ENCODE measurements at places on chromosomes 12 and 14.

DNA sequence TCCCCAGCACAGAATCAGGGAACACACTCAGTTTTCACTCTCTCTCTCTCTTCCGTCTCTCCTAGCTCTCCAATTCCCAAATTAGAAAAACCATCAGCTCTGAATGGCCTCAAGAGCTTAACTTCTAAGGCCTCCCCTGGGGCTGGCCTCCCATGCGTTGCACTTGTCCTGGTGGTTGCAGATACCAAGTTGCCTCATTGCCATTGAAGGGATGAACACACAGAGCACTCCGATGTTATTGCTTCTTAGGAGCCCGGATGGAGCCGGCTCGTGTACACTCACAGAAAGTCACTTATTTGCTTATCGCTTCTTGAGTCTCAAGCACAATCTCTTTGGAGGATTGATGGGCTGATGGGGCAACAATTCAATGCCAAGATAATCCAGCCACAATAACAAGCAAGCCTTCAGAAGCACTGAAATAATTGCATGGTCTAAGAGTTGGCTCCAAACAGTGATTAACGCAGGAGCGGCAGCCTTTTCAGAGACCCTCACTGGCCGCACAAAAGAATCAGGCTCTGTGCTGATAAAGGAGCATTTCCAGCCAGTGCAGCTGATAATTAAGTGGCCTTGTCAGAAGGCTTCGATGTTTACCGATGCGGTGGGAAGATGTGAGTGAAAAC is 175.8 kb upstream of the TMEM132C start:
- DNase-seq: no peak

DNA sequence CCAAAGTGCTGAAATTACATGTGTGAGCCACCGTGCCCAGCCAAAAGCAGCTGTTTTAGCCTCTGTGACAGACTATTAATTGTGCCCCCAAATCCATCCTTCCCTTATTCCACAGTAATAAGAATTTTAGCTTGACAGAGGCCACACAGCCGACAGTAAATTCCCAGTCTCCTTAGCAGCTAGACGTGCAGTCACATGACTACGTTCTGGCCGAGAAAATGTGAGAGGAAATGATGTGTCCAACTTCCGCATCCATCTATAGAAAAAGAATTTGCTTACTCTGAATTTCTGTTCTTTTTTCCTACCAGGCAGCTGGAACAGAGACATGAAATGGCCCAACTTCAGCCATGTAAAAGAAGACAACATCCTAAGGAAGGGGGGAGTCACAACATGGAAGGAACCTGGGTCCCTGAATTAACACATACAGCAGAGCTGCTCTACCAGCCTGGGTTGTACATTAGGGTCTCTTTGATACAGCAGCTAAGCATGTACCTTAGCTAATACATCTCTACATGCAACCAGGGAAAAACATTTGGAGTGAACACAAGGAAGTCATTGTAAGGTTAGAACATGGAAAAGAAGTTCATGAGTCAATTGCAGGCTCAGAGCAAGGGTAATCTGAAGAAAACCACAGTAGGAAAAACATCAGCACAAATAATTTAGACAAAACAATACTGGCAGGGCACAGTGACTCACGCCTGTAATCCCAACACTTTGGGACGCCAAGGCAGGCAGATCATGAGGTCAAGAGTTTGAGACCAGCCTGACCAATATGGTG is 35.5 kb downstream of the CIT start:
- DNase-seq: no peak

- DNase-seq: no peak
These were observed 16.9 kb downstream of the WSB2 start for GRCh38 chr12:118044075-118044474.

DNA sequence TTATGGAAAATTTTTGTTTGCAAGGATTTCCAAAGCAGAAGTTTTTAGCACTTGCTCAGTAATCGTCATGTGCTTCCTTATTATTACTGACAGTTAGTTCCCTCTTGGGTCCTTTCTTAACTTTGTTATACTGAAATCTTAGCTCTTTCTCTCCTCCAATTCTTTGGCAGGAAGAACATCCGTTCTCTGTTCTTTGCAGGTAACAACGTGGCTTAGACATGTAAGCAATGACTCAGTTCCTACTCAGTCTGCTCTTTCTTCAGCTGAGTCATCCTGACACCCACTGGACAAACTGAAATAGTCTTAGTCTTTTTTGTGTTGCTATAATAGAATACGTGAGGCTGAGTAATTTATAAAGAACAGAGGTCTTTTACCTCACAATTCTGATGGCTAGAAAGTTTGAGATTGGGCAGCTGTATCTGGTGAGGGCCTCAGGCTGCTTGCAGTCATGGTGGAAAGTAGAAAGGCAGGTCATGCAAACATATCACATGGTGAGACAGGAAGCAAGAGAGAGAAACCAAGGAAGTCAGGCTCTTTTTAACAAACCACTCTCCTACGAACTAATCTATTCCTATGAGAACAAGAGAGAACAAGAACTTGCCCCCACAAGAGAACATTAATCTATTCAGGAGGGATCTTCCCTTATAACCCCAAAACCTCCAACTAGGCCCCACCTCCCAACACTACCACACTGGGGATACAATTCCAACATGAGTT is 49.2 kb downstream of the TESPA1 start:
- DNase-seq: peak; percentile 71

DNA sequence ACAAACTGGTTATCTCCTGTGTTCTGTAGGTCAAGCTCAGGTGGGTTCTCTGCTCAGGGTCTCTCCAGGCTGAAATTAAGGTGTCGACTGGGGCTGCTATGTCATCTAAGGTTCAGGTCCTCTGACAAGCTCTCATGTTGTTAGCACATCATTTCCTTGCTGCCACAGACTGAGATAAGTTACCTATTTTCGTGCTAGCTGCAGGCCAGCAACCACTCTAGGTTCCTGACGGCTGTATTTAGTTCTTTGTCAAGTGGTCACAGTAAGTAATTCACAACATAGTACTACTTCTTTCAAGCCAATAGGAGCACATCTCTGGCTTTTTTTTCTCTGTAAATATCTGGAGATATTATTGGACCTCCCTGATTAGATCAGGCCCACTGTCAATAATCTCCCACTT is 169.3 kb upstream of the CAND1 start:
- DNase-seq: no peak

DNA sequence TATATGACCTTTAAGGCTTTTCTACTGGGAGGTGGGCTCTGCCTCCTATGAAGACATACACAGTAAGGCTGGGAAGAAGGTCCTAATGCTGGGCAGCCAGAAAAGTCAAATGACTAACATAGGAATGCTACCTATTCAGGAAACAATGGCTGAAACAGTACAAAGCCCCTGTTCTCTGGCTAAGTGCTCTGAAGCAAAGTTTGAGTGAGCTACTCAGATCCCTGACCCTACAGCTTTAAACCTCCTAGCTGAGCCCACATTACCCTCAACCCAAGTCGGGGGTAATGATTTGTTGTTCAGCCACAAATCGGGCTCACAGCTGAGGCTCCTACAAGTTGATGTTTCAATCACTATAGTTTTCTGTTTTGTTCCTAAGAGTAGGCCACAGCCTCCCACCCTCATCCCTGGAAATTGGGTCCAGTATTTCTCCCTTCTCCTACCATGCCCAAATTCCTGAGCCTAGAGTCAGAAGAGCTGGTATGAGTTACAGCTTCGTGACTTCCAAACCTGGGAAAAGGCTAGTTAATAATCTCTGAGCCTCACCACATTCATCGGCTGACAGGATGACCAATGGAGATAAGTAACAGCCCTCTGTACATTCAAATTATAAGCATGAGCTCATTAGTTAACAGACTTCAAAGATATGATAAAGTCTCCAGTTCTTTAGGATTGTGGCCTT is 46.5 kb downstream of the BTBD7 start:
- no peak for DNase-seq

GRCh38 chr12:47237751-47238211 is 158.0 kb upstream of the AMIGO2 start:
- DNase-seq: no peak

GRCh38 chr12:124289634-124290600 is 5.0 kb upstream of the RFLNA start:
- no peak for DNase-seq

DNA sequence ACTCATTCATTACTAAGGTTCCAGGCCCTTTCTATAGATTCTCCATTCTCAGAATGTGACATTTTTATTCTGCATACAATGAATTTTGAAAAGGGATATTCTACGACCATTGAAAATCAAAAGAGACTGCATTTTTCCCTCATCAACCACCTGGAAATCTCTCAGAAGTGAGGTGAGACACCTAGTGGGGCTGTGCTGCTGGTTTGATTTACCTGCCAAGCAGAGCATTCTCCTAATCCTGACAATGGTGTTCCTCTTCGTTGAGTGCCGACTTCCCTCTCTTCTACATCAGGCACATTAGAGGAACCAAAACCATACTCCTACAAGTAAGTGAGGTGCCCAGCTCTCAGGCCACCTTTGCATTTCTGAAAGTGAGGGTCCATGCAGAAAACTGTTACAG is 14.9 kb downstream of the CKB start:
- DNase-seq: no peak

GRCh38 chr12:75786070-75786469 is 245.5 kb downstream of the PHLDA1 start:
- no peak for DNase-seq

DNA sequence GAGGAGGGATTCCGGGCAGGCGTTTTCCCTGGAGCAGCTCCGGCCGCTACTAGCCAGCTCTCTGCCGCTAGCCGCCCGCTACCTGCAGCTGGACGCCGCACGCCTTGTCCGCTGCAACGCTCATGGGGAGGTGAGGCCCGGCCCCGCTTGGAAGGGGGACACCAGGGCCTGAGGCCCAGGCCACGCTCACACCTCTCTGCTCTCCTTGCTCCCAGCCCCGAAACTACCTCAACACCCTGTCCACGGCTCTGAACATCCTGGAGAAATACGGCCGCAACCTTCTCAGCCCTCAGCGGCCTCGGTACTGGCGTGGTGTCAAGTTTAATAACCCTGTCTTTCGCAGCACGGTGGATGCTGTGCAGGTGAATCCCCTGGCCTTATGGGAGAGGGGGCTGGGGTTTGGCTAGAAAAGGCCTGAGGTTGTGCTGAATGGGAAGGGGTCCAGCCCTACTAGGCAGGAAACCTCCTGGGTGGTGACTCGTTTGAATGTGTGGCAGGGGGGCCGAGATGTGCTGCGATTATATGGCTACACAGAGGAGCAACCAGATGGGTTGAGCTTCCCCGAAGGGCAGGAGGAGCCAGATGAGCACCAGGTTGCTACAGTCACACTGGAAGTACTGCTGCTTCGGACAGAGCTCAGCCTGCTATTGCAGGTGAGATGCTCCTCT is 597 bp downstream of the RNF31 start:
- no peak for DNase-seq

GRCh38 chr14:72532686-72533454 is 361.0 kb downstream of the DPF3 start:
- no peak for DNase-seq

DNA sequence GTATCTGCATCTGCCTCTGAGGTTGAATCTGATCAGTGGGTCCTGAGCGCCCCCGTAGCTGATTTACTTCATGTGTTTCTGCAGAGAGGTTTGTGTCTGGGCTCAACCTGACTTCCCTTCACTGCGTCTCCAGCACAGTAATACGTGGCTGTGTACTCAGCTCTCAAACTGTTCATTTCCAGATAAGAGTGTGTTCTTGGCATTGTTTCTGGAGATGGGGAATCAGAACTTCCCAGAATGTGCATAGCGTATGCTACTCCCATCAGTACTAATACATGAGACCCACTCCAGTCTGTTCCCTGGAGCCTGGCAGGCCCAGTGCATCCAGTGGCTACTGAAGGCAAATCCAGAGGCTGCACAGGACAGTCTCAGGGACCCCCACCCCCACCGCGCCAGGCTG is 1297.2 kb downstream of the TMEM121 start:
- no peak for DNase-seq

- no peak for DNase-seq
These were observed 110.7 kb upstream of the SFSWAP start for GRCh38 chr12:131600160-131600532.

- no peak for DNase-seq
These were observed 448.6 kb downstream of the FUT8 start for GRCh38 chr14:65860956-65861611.

- no peak for DNase-seq
These were observed 387.8 kb downstream of the SOX5 start for GRCh38 chr12:23561364-23562345.

DNA sequence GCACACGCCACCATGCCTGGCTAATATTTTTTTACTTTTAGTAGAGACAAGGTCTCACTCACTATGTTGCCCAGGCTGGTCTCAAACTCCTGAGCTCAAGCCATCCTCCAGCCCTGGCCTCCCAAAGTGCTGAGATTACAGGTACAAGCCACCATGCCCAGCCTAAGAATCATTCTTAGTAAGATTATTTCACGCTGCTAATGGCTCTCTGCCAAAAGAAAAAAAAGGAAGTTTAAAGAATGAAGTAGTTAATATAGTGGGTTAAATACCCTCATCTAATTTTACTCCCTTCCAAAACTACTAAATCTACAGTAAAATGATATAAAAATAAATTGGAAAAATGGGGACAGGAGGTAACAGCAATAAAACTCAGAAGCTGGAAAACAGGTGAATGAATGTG is 2.6 kb downstream of the ETFRF1 start:
- DNase-seq: no peak

- DNase-seq: no peak
These were observed 35.7 kb downstream of the HNRNPC start for GRCh38 chr14:21233457-21234076.

- no peak for DNase-seq
These were observed 49.3 kb downstream of the KSR2 start for GRCh38 chr12:117919479-117919878.

DNA sequence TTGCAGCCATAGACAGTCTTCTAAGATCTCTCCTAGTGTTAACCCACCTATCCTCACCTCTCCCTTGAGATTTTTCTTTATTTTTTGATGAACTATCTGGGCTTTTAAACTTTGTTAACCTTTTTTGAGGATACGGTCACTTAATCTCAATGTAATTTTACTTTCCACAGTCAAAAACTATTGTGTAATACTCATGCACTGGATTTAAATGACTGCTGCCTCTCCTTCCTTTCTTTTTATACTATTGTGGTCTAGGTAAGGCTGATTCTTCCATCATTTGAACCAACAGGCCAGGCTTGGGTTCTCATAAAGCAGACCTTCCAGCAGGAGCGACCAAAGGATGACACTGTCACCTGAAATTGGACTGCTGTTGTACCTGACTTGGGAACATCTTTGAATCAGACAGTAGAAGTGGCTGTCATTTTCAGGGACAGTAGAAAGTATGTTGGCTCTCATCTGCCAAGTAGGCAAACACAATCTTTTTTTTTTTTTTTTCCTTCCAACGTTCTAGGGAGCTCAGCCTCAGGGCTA is 689 bp upstream of the PDE3A start:
- no peak for DNase-seq

- no peak for DNase-seq
These were observed 10.5 kb downstream of the CELA1 start for GRCh38 chr12:51335931-51336330.

DNA sequence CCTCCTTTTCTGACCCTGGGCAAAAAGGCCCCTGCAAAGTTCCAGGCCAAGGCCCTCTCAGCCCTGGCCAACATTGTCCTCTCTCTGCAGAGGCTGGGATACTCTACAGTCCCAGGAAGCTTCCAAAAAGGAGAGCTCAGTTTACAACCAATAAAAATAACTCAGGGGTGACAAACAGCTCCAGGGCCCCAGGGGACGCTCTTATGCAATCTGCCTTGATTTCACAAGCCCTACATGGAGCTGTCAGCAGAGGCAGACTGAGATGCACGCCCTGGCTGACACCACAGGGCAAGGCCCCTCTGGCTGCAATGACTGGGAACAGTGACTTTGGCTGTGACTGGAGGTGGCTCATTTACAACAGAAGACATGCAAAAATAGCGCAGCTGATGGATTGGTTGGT is 129.0 kb upstream of the MED13L start:
- DNase-seq: peak; percentile 86

All from stromal cell of bone marrow (primary cell).